ENCODE measurements at places on chromosomes 7 and 10.

- no peaks in the 10 kb centered on the region for H3K36me3 ChIP-seq
- no peak overlapping the region for H3K27ac ChIP-seq
- peaks cover 21% of the 10 kb centered on the region for H3K27me3 ChIP-seq
- no peak overlapping the region for H3K4me3 ChIP-seq
- peaks cover 3% of the 10 kb centered on the region for H3K4me1 ChIP-seq
These were observed 1.5 kb downstream of the PON1 start for GRCh38 chr7:95322854-95323253.

DNA sequence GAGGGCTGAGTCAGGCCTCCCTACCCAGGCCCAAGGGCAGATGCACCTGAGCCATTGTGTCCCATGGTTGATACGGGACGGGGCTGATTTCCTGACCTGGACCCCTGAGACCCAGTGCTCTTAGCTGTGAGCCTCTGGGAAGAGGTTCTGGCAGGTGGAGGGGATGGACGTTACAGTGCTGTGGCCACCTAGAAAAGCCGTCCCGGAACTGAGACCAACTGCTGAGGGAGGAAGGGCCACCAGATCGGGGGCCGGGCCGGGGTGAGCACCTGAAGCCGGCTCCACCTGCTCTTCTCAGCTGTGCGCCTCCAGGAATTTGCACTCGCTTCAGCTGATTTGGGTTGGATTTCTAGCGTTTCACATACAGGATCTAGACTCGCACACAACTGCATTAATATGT is 35.4 kb downstream of the CHST12 start:
- peaks cover 12% of the 10 kb centered on the region for H3K36me3 ChIP-seq
- no peak for DNase-seq
- no peaks in the 10 kb centered on the region for H3K27me3 ChIP-seq
- H3K4me1 ChIP-seq: peaks cover 17% of the 10 kb centered on the region

DNA sequence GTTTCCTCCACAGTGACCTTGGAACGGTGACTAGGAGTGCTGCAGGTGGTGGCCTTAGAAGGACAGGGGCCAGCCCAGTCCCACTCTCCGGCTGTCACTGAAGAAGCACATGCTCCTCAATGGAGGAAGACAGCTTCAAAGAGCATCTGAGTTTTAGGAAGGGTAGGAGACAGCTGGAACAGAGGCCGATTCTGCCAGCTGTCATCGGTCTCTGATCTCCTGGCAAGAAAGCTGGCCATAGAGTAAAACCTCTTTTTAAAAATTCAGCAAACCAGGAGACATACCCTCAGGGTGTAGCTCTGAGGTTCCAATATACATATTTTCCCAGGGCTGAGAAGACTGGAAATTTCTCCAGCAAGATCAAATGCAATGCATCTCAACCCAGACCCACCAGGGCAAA is 55.9 kb downstream of the KCNMA1 start:
- peaks cover 3% of the 10 kb centered on the region for H3K27me3 ChIP-seq
- H3K36me3 ChIP-seq: no peaks in the 10 kb centered on the region
- peaks cover 5% of the 10 kb centered on the region for H3K4me1 ChIP-seq
- no peak for DNase-seq

DNA sequence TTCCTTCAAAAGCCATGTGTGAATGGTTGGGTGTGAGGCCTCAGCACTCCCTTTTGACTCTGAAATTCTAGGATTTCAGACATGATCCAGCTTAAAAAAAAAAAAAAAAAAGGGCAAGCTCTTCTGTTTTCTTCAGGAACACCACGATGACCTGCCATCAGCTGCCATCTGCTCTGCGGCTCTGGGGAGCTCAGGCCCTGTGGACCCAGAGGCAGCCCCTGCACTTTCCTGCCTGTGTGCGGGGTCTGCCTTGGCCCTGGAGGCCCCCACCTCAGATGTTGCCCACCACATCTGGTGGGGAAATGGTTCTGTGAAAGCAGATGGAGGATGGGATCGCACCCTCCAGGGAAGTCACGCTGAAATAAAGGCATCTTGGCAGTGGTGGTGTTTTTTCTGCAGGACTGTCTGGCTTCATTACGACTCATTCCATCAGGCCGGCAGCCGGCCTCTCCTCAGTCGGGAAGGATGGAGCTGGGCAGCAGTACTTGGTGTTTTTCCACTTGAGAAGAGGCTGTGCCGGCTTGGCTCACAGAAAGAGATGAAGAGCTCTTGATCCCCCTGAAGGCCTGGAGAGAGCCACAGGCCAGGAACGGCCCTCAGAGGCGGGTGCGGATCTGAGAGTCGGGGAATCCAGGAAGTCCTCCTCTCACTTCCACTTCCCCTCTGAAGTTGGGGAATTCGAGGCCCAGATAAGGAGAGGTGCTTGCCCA is 66.1 kb upstream of the AQP1 start:
- no peak overlapping the region for H3K4me3 ChIP-seq
- peaks cover 6% of the 10 kb centered on the region for H3K4me1 ChIP-seq
- H3K36me3 ChIP-seq: peaks cover 2% of the 10 kb centered on the region
- H3K27ac ChIP-seq: no peak overlapping the region
- no peaks in the 10 kb centered on the region for H3K27me3 ChIP-seq

Measured in progenitor cell of endocrine pancreas (in vitro differentiated cells).